ENCODE measurements at places on chromosomes 11 and 22.

GRCh38 chr11:123390146-123390545 lies 39.9 kb upstream of the GRAMD1B start:
- no peak for DNase-seq

GRCh38 chr11:1237128-1237580 lies 14.3 kb downstream of the MUC5B start:
- no peak for DNase-seq

- DNase-seq, result no peak
Measured at GRCh38 chr11:73889536-73889935, 12.7 kb downstream of the PAAF1 start.

- no peak for DNase-seq
Measured at GRCh38 chr11:128747728-128748148, 53.9 kb downstream of the FLI1 start.

- DNase-seq, result peak; percentile 96
Measured at GRCh38 chr11:114169321-114169749, 109.8 kb downstream of the ZBTB16 start.

DNA sequence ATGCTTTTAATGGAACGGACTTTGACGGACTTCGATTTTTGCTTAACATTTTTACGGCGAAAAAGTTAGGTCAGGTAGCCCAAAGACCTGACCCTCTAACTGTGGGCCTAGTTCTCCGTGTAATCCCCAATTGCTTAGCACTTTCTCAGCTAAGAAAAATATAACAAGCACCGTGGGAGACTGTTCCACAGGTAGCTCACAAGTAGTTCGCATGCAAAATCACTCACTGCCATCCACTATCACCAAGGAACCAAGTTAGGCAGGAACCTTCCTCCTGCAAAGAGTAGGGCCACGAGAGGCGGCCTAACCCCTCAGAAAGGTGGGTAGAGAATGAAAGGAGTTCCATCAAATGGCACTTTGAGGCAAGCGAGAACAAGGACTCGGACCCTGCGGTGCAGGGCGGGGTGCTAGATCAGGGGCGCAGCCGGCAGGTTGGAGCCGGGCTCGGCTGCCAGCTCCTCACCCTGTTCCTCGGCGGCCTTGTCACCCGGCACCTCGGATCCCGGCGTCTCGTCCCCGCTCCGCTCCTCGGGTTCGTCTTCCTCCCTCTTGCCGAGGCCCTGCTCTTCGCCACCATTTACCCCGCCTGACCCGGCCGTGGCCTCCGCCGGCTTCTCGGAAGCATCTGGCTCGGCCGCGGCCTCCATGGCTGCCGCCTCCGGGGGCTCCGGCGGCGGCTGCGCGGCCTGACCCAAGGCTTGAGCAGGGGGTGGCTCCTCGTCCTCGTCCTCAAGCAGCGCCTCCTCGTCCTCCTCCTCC lies 922 bp downstream of the HNRNPUL2 start:
- no peak for DNase-seq

DNA sequence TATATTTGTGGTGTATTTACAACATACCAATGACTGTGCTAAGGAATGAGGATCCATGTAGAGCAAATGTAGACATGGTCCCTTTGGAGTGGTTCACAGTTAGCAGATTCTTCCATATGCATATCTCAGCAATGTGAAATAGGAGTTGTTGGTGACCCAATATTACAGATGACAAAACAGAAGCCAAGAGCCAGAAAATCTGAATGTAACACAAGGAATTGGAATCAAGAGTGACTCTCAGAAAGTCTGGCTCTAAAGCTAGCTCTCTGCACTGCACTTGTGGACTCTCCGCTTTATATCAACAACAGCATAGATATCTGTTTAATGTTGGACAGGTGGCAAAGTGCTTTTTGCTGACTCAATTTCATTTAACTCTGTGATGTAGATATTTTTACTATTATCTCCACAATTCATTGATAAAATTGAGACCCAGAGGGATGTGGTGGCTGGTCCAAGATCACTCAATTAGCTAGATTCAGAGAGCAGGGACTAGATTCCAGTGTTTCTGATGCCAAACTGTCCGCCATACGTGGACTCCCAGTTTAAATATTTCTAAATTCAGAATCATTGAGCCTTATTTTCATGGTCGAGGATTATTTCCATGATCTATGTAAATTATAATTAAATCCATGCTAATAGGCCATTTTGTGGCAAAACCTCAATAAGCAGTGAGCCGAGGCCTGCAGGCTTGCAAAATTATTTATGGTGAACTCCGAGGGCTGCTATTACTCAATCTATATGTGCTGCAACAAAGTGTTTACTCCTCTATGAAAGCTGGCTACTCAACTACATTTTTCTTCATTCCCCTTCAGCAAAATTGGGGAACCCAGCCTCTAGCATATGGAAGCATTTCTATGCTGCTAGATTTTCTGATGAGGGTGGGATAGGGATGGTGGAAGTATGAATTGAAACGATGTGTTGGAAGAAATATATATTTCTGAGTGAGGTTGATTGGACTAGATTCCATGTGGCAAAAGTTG lies 21.1 kb upstream of the TENM4 start:
- DNase-seq, result peak; percentile 21

DNA sequence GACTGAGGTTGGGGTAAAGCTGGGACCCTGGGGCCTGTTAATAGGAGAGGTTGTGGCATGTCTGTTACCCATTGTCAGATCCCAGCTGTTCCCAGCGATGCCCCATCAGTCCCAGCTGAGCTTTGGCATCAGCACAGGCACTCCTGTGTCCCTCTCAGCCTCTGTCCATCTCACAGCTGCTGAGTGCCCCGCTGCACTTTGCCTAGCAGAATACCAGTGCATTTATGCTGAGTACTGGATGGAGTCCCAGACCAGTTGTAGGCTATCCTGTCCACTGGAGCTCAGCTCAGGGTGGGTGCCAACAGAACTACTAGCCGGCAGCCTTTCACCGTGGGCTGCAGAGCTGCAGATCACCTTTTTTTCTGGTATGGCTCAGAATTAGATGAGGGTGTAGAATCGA lies 9.9 kb downstream of the FXYD6 start:
- no peak for DNase-seq

DNA sequence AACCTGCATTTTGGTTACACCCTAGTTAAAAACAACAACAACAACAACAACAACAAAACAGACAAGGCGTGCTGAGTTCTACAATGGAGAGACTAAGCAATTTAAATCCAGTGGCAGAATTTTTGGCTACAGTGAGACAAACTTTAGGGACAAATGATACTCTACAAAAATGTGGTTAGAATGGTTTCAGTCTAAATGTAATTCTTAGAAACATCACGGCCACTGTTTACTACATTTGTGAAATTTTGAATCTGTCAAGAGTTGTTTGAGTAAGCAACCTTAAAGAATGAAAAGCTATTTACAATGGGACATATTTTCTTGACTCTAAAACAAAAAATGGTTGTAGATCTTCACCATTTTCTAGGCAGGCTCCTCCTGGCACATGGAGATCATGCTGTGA lies 259.4 kb downstream of the SWAP70 start:
- no peak for DNase-seq

- no peak for DNase-seq
Measured at GRCh38 chr22:19063581-19064353, 58.4 kb downstream of the DGCR2 start.

GRCh38 chr11:123054301-123055065 lies 7.5 kb downstream of the HSPA8 start:
- peak; percentile 88 for DNase-seq

DNA sequence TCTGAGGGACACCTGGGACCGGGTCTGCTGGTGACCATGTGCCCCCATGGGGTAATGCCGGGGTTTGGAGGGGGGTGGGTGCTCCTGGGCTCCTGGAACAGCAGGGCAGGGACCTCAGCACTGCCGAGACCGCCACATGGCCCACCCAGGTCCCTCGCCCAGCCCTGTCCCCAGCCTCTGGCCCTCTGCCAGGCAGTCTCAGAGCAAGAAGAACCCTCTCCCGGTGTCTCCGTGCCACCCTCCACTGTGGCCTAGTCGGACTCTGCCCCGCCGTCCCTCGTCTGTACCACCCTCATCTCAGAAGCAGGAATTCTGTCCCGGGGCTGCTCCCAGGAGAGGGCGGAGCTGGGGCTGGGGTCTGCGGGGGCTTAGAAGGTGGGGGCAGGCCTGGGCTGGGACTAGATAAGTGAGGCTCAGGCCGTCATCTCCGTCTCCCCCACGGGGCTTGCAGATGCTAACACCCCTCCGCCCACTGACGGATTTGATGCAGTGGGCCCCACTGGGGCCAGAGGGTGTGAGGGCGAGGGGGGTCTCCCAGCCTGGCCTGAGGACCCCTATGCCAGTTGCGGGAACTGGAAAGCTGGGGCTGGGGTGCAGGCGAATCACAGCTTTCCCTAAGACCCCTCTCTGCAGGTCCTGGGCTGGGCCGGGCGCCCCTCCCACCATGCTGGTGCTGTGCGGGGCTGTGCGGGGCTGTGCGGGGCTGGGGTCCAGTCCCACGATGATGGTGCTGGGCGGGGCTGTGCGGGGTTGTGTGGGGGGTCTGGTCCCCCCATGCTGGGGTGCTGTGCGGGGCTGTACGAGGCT lies 1.1 kb downstream of the MUC5AC start:
- DNase-seq, result no peak

DNA sequence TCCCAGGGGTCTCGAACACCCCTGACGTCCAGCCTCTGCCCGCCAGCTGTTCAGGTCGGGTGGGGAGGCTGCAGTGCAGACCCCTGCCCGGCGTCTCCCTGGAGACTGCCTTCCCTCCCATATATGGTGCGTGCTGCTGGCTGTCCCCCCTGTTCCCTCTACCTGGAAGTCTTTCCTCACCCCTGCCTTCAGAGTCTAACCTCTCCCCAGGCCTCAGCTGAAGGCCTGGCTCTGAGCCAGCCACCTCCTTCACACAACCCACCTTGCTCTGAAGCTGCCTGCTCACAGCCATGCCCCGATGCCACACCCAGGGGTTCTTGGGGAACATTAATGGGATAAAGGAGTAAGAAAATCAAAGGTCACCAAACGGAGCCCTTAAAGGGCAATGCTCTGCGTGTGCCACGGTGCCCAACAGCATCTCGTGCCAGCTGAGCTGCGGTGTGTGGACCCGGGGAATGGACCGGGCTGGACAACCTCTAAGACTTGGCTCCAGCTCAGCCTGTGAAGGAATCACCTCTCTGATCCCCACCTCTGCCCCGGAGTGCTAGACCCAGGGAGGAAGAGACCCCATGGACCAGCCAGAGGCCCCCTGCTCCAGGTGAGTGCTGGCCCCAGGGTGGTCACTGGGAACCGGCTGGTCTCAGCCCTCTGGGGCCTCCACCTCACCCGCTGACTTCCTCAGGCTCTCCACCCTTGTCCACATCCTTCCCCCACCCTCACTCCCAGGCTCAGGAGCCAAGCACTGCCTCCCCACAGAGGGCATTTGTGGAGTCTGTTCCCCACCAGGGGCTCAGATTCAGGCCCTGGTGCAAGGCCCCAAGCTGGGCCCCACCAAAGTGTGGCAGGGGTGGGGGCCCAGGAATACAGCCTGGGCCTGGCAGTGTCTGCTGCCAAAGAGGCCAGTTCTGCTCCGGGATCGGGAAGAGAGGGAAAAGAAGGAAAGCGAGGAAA lies at the start of gene NLRP6:
Gene NLRP6, plus strand, starts transcription at position 407 of the 951 bp plus-strand sequence. Its CDS starts 163 bp downstream, at position 570.
- DNase-seq, result no peak

Measured in NB4 (cell line).